ENCODE measurements at places on chromosomes 7 and 10. TPM values are rescaled to one million over a fixed set of nuclear protein-coding genes. Genes with fewer than 3 reads are reported as not detected.

Gene FGFR2
- total RNA-seq, result not detected

Gene PON1
- not detected for total RNA-seq

Gene TMEM236
- not detected for total RNA-seq

Gene PNLIP
- not detected for total RNA-seq

Gene BICC1
- total RNA-seq, result 13.5 TPM

Gene FRAT2
- 4.9 TPM for total RNA-seq

Gene ANXA8L1
- total RNA-seq, result 2.7 TPM

Gene AKR1C8
- not detected for total RNA-seq

Gene PNLIPRP2
- total RNA-seq, result not detected

Gene LRRD1
- not detected for total RNA-seq

Gene LRMDA
- not detected for total RNA-seq

Gene ZNF365
- total RNA-seq, result 1.2 TPM

Gene WEE2
- not detected for total RNA-seq

Gene EN2
- total RNA-seq, result not detected

Gene HOXA10
- 24.8 TPM for total RNA-seq

Gene PTPRE
- 4.1 TPM for total RNA-seq

Gene SPDYE5
- total RNA-seq, result not detected

Gene BMPR1A
- 24.5 TPM for total RNA-seq

Gene SFRP4
- under 0.01 TPM for total RNA-seq

Gene ADRA2A
- not detected for total RNA-seq

Gene SDK1
- 2.0 TPM for total RNA-seq

Data from myometrial cell (primary cell).